ENCODE measurements at places on chromosomes 5 and 9.

DNA sequence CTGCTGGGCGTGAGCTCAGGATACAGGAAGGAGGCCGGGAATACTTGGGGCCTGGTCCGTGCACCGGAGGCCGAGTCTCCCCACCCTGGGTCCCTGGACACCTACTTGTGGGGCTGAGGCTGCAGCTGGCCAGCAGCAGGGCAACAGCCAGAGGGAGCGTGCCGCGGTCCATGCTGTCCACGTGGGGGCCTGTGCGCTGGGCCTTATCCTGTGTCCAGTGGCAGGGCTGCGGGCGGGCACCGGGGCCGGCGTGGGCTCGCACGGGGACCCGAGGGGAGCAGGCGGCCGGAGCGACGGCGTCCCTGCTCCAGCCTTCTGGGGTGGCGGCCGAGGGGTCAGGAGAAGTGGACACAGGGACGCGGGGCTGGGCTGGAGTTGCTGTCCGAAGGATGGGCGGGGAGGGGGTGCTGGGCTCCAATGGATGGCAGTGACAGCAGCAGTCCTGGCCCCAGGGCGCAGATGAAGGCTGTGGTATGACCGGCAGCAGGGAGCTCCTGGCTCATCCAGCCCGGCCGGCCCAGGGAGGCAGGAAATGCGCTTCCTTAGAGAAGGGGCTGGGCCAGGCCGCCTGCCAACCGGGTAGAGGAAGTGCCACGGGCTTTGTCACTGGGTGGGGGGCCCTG lies at the start of gene ENG:
Gene ENG (minus strand): TSS at position 475 of the 623 bp plus-strand sequence. CDS start 303 bp downstream, at position 172.
- peak; percentile 84 for DNase-seq

- DNase-seq: no peak
Measured at GRCh38 chr5:57439601-57440000, 43.0 kb downstream of the ACTBL2 start.

- DNase-seq: no peak
Measured at GRCh38 chr5:171956887-171957495, 49.4 kb downstream of the FBXW11 start.

DNA sequence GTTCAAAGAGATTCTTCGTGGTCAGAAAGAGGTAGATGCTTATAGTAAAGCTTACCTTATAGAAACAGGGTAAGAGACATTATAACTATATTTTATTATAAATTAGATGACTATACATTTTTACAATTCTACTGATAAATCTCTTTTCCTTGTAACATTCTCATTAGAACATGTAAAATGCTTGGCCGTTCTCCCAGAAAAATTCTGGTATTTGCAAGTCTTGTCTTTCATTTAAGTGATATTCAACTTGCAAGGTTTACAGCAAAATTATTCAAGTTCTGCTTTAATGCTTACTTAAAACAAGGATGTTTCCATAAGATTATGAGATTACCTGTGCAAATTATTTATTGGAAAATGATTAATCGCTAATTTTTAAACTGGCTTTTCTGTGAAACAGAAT lies 41.3 kb upstream of the CDH18 start:
- DNase-seq: no peak

DNA sequence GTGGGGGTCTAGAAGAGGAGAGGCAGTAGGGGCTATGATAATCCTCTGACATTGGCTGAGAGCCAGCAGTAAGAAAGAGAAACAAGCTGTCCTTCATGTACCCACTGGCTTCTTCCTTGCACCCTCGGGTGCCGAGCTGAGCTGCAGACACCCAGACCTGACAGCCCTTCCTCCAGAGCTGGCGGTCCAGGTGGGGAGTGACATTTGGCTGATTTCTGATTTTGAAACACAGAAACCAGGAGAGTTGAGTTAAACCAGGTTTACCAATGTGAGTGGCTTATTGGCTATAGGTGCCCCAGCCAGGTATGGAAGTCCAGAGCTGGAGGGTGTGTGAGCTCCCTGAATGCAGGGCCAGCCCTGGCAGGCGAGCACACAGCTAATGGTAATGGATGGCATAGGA lies 59.2 kb downstream of the GADD45G start:
- no peak for DNase-seq

GRCh38 chr5:142835540-142835939 lies 65.4 kb downstream of the ARHGAP26 start:
- no peak for DNase-seq

DNA sequence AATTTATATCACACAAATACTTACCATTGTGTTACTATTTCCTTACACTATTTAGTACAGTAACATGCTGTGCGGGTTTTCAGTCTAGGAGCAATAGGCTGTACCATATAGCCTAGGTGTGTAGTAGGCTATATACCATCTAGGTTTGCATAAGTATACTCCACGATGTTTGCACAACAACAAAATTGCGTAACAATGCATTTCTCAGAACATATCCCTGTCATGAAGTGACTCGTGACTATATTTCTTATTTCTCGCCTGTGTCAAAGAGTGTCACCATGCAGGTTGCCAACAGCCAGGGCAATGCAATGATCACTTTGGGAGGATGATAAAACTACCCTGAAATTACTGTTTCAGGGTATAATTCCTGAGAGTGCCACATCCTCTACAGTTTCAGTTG lies 65.6 kb upstream of the CD180 start:
- no peak for DNase-seq

DNA sequence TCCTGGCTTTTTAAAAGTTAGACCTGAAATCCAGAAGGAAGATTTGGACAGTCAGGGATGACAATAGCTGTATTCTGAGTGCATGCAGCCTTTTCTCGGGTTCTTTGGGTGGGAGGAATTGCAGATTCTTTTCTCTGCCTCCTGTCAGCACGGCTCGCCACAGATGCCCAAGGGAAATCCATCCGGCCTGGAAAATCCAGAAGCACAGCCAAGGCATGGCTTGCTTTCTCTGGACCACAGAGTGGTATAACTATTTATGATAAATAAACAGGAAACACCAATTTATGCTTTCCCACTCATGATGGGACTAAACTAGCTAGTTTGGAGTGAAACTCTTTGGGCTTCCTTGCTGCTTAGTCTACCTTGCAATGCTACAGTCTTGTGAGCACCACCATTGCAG lies 59.1 kb downstream of the C9orf152 start:
- DNase-seq: no peak

- DNase-seq: peak; percentile 94
Measured at GRCh38 chr9:18379073-18379811, 94.7 kb upstream of the ADAMTSL1 start.

GRCh38 chr9:99030610-99031109 lies 74.3 kb upstream of the TGFBR1 start:
- no peak for DNase-seq

DNA sequence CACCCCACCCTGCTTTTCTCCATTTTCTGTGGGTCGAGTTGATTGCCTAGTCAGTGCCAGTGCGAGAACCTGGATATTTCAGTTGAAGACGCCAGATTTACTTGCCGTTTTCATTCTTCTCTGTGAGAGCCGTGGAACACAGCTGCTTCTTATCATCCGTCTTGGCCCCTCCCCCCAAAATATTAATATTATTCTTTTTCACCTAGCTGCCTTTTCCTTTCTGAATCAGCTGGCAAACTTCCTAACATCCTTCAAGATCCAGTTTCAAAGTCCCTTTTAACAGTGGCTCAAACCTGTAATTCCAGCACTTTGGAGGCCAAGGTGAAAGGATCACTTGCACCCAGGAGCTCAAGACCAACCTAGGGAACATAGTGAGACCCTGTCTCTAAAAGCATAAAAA lies 117.1 kb upstream of the RASA1 start:
- peak; percentile 24 for DNase-seq

DNA sequence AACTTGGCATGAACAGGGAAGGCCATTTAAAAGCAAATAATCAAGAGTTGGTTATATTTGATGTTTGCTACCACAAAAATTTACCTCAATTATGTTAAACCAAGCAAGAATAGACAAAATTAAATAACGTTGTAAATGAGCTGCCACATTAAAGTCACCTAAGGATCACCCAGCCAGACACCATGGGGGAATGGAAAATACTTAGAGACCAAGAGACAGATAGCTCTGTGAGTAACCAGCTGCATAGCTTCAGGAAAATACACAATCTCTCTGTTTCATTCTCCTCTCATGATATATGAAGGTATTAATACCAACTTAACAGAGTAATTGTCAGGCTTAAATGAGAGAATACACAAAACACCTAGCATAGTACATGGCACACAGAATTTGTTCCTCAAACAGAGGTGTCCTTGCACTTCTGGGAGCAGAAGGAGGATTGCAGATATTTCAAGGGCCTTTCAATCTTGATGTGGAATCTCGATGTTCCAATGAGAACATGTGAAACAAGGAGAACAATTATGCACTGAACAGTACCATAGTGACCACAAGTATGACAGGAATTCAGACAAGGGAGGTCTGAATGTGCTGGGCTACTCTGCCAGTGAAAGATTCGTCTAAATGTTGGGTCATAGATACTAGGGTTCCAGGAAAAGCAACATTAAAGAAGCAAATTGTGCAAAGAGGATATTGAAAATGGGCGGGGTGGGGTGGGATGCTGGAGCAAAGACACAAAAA lies 18.6 kb downstream of the JAKMIP2 start:
- peak; percentile 12 for DNase-seq

DNA sequence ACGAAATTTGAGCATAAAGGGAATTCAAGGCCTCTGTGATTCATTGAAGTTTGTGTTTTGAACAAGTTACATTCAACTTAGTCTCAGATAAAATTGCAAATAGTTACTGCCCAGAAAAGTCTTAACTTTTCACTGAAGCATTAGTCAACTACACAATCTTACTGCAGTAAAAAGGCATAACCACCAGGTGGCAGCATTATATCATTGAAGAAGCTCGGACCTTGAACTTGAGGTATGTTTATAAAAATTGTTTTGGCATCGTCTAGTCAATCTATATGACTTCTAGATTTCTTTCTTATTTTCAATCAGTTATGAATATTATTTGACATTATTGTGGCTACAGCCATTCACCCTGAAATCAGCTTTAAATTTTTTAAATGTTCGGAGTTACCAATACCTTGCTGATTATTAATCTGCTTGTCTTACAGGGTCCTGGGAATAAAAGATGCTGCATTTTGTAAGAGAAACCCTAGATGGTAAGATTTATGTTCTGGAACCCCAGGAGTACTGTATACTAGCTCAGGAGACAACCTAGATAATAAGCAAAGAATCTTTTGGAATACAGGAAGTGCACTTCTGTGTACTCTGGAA lies 83.9 kb upstream of the GRAMD2B start:
- DNase-seq: peak; percentile 79

GRCh38 chr5:158814521-158814920 lies 285.2 kb downstream of the EBF1 start:
- no peak for DNase-seq

DNA sequence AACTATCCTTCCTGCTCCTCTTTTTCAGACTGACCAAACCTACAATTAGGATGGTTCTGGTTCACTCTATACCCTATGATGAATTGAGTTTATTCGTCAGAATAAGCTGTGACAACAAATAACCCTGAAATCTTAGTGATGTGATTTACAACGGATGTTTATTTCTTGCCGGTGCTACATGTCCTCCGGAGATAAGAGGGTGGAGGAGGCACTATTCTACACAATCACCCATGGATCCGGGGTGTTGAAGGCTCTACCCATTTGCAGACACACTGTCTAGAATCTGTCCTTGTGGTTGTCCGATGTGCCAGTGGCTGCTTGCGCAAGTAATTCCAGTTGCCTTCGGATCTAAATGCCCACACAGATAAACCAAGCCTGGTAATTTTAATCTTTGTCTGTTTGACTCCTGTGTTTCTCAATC lies 44.7 kb downstream of the CDC14B start:
- DNase-seq: no peak

GRCh38 chr9:117526674-117527073 lies 111.8 kb upstream of the ASTN2 start:
- no peak for DNase-seq

DNA sequence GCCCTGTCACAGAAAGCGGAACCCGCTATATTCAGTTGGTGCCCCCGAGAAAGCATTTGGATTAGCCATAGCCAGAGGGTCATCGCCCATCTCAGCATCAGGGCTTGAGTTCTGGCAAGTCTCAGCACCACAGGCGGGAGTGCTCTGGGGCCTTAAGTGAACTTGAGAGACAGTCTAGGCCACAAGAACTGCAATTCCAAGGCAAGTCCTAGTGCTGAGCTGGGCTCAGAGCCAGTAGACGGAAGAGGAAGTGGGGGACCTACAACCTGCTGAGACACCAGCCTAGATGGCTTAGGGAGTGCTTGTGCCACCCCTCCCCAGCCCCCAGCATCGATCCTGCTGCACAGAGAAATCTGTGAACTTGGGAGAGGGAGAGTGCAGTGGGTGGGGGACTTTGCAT lies 594.9 kb downstream of the CCDC171 start:
- DNase-seq: no peak

DNA sequence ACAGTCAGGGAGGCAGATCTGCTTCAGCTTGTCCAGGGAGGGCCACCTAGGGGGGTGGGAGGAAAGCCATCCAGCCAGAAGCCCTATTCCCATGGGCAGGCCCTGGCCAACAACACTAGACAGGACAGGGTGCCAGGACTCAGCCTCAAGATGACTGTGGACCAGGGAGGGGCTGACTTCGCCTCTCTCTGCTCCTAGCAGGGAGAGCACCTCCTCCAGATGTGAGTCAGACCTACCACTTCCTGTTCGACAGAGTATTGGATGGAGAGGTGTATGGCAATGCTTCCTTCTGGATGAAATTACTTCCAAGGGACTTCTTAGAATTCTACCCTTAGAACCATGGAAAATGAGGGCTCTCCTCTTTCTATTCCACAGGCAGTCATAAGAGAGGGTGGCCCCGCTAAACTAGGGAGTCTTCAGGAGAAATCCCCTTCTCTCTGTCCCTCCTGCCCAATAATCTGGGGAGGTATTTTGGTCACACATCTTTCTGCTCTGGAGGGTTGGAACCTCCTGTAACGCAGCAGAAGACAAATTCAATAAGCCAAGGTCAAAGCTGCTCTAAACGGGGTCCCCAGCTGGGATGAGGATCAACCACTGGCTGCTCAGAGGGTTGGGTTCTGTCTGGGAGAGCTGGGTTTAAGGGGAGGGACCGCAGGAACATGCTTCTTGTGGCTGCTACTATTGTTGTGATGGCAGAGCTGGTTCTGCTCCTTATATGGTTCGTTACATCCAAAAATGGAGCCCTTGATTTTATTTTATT lies 23.2 kb upstream of the RCL1 start:
- peak; percentile 80 for DNase-seq

DNA sequence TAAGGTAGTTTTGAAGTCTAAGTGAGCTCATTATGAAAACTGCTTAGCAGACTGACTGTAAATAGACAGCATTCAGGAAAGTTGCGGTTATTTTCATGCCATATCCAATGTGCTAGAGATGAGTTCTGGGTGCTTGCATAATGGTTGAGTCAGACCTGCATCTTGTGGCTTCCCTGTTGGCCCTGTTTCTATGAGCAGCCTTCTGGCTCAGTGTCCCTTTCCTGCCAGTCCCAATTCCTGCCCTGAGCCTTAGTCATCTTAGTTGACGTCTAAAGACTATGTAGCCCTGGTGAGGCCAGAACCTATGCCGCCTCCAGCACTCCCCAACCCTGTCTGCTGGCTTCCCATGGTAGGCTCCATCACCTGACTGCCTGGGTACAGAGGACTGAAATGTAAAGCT lies 76.3 kb upstream of the TNFSF8 start:
- DNase-seq: peak; percentile 96

GRCh38 chr5:126248611-126249010 lies 174.6 kb upstream of the GRAMD2B start:
- no peak for DNase-seq

GRCh38 chr5:140671472-140672125 lies 1.8 kb downstream of the DND1 start:
- DNase-seq: no peak

GRCh38 chr9:136499071-136499934 lies 16.5 kb upstream of the SEC16A start:
- DNase-seq: no peak
